ENCODE measurements at places on chromosomes 7 and 10. TPM values are rescaled to one million over a fixed set of nuclear protein-coding genes. Genes with fewer than 3 reads are reported as not detected.

ANKRD2 gene
- not detected for total RNA-seq

TRPV6 gene
- under 0.01 TPM for total RNA-seq

PNPLA8 gene
- total RNA-seq, result 50.9 TPM

CDC14C gene
- total RNA-seq, result not detected

HOXA7 gene
- total RNA-seq, result not detected

C7orf57 gene
- total RNA-seq, result 1.2 TPM

LDB3 gene
- total RNA-seq, result 0.25 TPM

ZNF727 gene
- total RNA-seq, result 0.25 TPM

LRRD1 gene
- 0.74 TPM for total RNA-seq

ASZ1 gene
- total RNA-seq, result not detected

CALML3 gene
- not detected for total RNA-seq

VAX1 gene
- 1.7 TPM for total RNA-seq

ANKRD30A gene
- total RNA-seq, result not detected

SNCG gene
- total RNA-seq, result 0.98 TPM

KNDC1 gene
- total RNA-seq, result 9.8 TPM

WEE2 gene
- 0.49 TPM for total RNA-seq

TRPV5 gene
- not detected for total RNA-seq

WNT8B gene
- total RNA-seq, result not detected

ANKRD22 gene
- not detected for total RNA-seq

MMRN2 gene
- total RNA-seq, result 5.2 TPM

OR13A1 gene
- total RNA-seq, result not detected

TLX1 gene
- not detected for total RNA-seq

PVRIG gene
- total RNA-seq, result not detected

HELLS gene
- total RNA-seq, result 18.7 TPM

NKX1-2 gene
- total RNA-seq, result 0.25 TPM

IFIT1B gene
- total RNA-seq, result 0.49 TPM

TMEM273 gene
- total RNA-seq, result 1.2 TPM

GIMAP5 gene
- 2.7 TPM for total RNA-seq

SEMA3C gene
- total RNA-seq, result 327 TPM

NXPH1 gene
- total RNA-seq, result 34.9 TPM

POM121C gene
- total RNA-seq, result 12.5 TPM

MYL10 gene
- total RNA-seq, result not detected

LHPP gene
- 8.6 TPM for total RNA-seq

ACTR3C gene
- total RNA-seq, result 4.2 TPM

ECHDC3 gene
- total RNA-seq, result 3.2 TPM
